ENCODE measurements at places on chromosomes 2 and 18.

GRCh38 chr2:29910465-29910864 is 10.9 kb downstream of the ALK start:
- no peak for DNase-seq

DNA sequence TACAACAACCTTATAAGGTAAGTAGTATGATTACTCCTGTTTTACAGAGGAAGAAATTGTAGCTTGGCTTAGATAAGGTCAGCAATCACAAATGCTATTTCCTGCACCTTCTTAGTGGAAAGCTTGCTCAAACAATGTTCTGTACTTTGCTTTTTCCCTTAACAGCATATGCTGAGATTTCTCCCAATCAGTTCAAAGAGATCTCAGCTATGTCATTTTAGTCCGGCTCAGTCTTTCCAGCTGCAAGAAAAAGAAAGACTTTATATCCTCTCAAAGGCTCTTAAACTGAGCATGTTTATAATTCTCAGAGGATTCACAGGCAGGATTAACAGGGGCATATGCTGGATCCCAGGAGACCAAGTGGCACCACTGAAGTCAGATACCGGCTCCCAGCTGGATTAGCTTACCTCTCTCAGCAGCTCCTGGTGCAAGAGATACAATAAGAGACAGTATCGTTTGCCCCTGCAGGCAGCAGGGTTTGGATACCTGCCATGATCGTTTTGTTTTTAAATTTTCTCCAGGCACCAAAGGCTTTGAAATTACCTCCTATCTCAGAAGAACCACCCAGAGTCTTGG is 29.5 kb downstream of the KIAA2012 start:
- no peak for DNase-seq

- no peak for DNase-seq
Observed at GRCh38 chr2:41723526-41723925, 324.3 kb upstream of the PKDCC start.

- no peak for DNase-seq
Observed at GRCh38 chr2:118091631-118092030, 3.4 kb downstream of the INSIG2 start.

- no peak for DNase-seq
Observed at GRCh38 chr2:233839447-233839820, 14.9 kb downstream of the HJURP start.

DNA sequence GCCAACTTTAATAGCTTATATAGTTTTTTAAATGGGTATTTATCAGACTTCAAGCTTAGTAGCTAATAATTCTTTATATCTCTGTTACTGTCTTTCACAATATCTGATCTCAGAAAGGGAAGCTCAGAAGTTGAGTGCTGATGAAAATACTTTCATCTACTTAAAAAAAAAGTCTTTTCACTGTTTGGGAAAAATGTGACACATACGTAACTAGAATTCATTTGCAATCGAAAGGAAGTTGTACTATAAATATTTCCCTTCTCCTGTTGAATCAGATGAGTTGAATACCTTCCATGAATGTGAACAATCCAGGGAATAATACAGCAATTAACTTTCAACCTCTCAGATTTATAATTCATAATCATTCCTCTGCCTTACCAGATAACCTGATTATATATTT is 811 bp upstream of the SCG2 start:
- DNase-seq, result no peak

DNA sequence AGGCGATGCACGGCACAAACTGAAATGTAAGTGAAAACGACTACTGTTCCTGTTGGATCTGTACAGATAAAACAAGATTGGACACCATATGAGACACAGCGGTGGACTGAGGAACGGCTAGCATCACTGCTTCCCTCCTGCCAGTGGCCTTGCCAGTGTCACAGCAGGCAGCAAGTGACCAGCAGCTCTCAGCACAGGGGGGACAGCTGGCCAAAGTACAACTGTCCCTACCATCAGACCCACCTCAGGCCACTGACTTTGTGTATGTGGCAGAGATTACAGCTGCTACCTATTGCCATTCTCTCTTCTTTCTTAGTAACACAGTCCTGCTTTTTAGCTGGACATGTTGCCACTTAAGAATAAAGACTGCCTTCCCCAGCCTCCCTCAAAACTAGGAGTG is 80.0 kb upstream of the SLC66A3 start:
- DNase-seq, result no peak

GRCh38 chr2:230644356-230644935 is 68.2 kb upstream of the CAB39 start:
- DNase-seq, result no peak

- DNase-seq, result no peak
Observed at GRCh38 chr2:48984922-48985321, 169.4 kb downstream of the FSHR start.

GRCh38 chr2:29390136-29390535 is 274.9 kb downstream of the CLIP4 start:
- no peak for DNase-seq

GRCh38 chr2:84882775-84883550 is 2.1 kb upstream of the TRABD2A start:
- no peak for DNase-seq

GRCh38 chr2:25090801-25091200 is 48.9 kb downstream of the EFR3B start:
- DNase-seq, result no peak

- DNase-seq, result no peak
Observed at GRCh38 chr2:16262526-16263178, 322.3 kb downstream of the MYCN start.

- DNase-seq, result no peak
Observed at GRCh38 chr2:142100970-142101369, 29.8 kb downstream of the LRP1B start.

DNA sequence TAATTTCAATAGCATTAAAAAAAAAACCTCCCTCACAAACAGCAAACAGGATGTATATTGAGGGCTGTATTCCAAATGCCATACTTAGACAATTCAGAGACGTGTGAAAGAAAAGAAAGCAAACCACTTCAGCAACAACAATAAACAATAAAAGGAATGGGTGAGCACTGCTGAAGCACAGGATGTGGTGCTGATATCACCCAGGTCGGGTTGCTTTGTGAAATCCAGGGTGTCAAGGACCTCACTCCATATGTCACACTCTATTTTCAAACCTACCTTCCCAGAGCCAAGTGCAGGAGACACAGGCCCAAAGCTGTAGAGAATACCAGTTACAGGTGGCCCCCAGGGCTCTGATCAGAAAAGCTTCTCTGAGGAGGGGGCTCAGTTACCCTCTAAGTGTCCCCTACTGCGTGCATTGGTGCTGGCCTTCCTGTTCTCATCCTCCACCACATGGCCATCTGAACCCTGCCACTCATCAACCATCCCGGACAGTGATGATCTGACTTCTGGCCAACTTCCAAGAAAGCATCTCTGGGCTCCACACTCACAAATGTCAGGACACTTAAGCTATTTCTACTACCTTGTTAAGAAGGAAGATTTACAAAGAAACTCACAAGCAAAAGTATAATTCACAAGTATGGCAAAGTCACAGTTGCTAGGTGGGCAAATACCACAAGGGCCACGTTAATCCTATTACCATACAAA is 363.0 kb downstream of the SS18 start:
- no peak for DNase-seq

DNA sequence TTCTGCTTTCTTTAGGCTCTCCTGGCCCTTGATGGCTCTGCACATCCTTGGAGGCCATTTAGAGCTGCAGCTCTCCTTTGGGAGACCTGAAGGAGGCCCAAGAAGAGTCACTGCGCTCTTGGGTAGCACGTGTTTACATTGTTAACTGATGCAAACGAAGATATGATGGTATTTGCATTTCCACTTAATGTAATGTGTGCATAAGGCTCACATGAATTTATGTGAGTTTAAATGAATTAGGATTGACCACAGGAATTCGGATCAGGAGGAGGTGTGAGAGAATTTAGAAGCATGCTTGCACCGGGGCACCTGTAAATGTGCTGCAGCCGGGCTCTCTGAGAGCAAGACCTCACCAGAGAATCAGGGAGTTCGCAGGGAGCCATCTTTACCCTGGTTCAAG is 7.5 kb downstream of the SH3RF3 start:
- DNase-seq, result no peak

- no peak for DNase-seq
Observed at GRCh38 chr18:9911226-9911625, 2.6 kb upstream of the VAPA start.

DNA sequence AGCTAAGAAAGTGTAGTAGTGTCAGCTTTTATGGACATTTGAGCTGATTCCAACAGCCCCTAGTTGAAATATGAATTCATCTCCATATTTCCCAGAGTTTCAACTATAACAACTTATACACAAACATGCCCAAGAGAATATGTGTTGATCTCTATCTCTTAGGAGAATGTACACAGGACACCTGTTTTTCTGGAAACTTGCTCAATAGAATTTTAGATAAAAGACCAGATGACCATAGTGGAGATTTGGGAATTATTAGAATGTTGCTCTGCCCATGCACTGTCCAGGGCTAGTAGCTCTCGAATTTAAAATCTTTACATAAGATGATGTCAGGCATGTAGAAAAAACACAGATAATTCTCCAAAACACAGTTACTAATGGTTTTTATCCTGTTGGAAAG is 162.3 kb upstream of the VRK2 start:
- DNase-seq, result no peak

DNA sequence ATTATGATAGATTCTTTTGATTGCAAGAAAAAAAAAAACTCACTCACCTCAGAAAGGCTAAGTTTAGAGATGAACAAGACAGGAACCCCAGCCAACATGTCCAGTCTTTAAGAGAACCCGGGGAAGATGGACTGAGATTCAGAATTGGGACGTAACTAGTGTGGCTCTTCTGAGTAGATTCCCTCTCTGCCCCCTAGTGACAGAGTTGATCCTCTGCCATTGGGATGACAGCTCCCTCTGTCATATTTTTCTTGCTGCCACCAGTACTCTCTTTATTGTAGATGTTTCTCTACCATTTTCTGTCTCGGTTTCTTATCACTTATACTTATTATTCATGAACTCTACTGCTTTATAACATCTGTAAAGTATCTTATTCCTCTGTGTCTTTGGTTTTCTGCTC is 77.7 kb downstream of the GULP1 start:
- peak; percentile 36 for DNase-seq

DNA sequence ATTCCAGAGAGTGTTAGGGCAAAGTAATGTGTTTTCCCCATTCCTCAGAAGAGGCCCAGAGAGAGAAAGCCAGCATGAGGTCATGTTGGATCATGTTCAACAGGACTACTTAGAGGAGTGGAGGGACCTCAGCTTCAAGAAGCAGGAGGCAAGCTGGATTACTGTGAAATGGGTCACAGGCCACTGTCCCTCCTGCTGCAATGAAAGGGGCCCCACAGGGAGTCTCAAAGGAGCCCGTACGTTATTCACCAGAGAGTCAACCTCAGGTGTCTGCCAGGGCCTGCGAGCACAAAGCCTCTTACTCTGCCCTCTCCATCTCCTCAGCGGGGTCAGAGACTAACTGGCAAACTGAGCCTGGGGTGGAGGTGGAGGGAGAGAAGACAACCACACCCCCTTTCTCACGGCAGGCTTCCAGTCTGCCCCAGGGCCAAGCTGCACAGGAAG is 27.2 kb upstream of the ACYP2 start:
- no peak for DNase-seq

DNA sequence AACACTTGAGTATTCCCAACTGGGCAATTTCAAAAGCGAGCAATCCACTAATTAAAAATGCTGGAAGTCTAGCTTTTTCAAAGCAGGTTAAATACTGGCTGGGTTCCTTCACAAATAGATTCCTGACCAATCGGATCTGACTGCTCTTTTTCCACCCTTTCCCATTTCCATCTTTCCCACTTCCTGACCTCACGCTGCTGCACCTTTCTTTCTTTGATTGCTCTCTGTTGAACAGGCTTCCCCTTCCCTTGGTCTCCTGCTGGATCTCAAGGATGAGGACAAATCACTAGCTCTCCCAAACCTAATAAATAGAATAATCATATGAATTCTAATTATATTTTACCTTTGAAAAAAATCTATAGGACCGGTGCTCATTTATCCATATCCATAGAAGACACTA is 121.2 kb downstream of the TCF4 start:
- no peak for DNase-seq

GRCh38 chr2:2166881-2167280 is 164.2 kb downstream of the MYT1L start:
- DNase-seq, result no peak

GRCh38 chr2:29706171-29706720 is 215.1 kb downstream of the ALK start:
- no peak for DNase-seq

- DNase-seq, result no peak
Observed at GRCh38 chr2:32402091-32402490, 45.3 kb downstream of the BIRC6 start.

GRCh38 chr2:96110621-96111256 is 5.6 kb downstream of the ADRA2B start:
- no peak for DNase-seq

DNA sequence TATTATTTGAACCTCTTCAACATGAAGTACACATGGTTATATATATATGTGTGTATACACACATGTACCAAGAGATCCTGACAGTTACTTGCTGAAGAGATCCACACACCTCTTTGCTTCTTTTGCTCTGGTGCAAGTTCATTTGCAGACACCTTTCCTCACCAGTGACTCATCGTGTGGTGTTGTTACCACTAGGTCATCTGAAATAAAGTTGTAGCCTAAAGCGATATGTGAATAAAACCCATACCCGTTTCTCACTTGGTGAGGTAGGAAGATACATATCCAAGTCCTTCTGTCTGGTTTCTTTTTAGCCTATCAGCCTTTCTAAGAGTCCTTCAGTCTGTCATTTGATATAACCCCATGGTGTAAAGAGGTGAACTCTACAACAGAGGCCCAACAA is 379.4 kb upstream of the RAB12 start:
- no peak for DNase-seq

GRCh38 chr2:51613-52012 is 5.3 kb upstream of the FAM110C start:
- no peak for DNase-seq

DNA sequence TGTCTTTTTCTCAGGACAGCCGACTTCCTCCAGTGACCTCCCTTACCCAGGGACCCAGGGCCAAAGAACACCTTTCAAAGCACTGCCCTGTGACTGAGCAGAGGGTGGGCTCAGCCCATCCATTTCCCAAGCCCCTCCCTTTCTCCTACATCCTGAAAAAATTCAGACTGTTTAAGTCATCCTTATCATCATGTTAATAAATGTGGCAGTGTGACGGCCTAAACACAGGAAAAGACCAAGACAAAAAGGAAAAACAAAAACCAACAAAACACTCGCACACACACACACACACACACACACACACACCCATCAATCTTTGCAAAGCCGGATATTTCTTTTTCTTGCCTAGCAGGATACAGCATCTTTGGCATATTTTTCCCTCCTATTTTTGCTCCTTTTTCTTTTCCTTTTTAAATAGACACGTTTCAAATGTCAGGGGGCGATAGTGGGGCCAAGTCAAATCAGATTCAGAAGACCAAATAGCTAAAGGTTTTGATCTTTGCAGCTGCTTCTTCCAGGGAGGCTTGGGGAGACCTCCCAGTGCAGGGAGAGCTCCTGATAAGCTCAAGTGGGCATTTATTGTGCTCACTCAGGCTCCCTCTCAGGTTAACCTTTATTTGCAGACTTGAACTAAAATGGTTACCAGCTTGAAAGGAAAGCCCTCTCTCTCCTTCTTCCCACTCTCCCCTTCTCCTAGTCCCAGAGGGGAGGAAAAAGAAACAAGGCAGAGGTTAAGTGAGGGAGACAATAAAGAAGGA is 39.5 kb upstream of the NRP2 start:
- DNase-seq, result no peak
